ENCODE measurements at places on chromosomes 7 and 10.

GRCh38 chr7:1187127-1187526 lies 27.1 kb upstream of the ZFAND2A start:
- no peak for DNase-seq

DNA sequence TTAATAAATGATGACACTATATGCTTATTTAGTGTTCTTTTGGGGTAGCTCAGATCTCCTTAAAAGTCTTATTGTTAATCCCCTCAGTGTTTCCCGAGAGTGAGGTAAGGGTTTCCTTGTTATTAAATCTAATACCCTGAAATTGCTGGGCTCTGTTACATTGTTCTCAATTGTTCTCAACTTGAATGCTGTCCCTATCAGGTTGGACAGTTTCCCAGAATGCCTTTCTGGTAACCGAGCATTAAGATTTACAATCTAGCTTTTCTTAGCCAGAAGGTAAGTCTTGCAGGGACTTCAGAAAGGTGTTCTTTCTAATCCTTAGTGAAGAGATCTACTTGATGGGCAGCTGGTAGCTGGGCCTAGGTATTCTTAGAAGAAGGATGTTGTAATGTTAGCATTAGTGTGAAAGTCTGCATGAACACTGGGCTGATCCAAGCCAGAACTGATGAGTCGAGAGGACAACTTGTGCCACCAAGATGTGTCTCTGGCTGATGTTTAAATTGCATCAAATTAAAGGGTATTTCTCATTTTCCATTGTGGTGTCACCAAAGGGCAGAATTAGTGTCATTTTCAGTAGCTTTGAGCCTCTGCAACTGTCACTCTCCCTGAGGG lies 89.9 kb downstream of the SND1 start:
- DNase-seq, result no peak

- no peak for DNase-seq
Measured at GRCh38 chr10:78868456-78868855, 200.3 kb upstream of the ZMIZ1 start.

DNA sequence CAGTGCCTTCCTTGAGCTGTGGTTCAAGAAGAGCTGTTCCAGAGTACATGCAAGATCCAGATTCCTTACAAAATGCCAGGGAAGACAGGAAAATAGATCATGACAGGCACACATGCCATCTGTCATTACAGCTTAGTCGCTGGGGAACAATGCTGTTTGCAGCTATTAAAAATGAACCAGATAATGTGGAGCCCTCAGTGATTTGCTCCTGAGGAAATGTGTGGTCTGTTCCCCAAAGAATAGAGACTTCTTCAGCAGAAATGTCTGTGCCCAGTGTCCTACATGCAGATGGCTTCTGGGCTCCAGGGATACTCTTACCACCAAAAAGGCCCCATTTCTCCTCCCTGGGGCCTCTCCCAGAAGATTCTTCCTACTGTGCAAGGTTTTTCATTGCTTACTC lies 627.9 kb downstream of the SORCS3 start:
- DNase-seq, result no peak

DNA sequence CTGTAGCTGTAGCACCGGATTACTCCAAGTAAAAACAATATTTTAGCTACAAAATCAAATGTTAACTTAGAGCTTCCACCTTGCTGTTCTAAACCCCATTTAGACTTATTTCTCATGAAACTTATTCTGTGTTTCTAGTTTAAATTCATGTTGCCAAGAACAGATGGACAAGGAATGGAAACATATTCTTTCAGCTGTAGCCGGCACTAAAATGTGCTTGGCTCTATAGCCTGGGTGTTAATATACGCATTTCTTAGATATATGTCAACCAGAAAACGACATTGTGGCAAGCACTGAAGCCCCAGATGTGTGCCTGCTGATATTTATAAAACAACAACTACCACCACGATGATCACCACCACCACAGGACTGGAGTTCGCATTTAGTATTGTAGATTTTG lies 190.3 kb upstream of the ETV1 start:
- DNase-seq, result no peak

GRCh38 chr7:41570766-41571165 lies 132.1 kb downstream of the INHBA start:
- no peak for DNase-seq

DNA sequence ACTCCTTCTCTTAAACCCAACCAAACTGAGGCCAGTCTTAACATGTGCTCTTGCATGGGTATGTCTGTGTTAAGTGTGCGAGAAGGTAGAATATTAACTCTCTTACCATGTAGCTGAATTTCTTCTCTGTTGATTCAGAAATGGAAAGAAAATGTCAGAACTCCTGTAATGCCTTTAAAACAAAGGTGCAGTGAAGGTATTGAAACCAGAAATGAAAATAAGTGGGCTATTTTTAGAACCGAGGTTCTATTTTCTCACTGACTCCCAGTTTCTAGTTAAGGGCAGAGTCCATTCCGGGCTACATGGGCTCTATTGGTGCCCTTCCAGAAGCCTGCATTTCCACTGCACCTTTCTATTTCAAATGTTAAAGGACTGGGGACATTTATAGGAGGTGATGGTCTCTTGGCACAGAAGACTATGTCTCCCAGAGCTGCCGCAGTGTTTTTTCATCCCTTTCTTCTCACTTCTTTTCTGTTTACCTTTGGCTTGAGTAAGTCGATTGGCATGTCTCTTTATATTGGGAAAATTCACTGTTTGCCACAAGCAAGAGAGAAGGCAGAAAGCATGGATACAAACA lies 174.9 kb downstream of the LRMDA start:
- DNase-seq, result no peak

GRCh38 chr10:113663908-113664307 lies at the start of gene NRAP:
TSS of gene NRAP (minus strand) at chr10:113664041. CDS start at chr10:113663882, 159 bp downstream.
- DNase-seq, result peak; percentile 15

- DNase-seq, result no peak
Measured at GRCh38 chr10:116262678-116263077, 10.3 kb downstream of the GFRA1 start.

DNA sequence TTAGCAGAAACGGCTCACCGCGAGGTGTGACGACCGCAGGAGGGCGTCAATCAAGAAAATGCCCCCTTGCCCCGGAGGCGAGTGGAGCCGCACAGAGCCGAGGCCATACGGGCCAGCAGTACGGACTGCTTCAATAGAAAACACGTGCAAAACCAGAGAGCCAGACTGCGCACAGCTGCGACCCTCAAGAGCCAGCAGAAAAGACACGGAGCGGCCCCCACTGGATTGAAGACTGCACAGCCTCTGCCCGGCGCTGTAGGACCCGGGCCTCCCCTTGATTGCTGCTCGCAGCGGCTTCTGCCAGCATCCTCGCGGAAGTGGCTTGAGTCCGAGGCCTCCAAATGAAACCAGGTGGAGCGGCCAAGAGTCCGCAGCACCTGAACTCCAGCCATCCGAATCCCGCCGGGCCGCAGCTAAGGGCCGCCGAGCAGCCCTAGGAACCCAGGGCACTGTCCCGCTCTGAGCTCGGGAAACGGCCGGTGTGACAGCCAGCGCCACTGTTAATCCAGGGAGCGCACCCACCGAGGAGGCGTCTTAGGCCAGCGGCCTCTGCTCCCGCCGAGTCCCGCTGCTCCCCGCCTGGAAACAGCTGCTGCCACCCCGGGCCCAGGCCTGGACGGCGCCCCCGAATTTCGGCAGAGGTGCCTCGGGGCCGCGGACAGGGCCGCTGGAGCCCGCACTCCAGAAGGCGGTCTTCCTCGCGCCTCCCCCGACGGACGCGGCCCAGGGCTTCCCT lies 660 bp upstream of the HHEX start:
- DNase-seq, result peak; percentile 74

GRCh38 chr7:129423700-129424410 lies 10.4 kb upstream of the STRIP2 start:
- DNase-seq, result peak; percentile 9

DNA sequence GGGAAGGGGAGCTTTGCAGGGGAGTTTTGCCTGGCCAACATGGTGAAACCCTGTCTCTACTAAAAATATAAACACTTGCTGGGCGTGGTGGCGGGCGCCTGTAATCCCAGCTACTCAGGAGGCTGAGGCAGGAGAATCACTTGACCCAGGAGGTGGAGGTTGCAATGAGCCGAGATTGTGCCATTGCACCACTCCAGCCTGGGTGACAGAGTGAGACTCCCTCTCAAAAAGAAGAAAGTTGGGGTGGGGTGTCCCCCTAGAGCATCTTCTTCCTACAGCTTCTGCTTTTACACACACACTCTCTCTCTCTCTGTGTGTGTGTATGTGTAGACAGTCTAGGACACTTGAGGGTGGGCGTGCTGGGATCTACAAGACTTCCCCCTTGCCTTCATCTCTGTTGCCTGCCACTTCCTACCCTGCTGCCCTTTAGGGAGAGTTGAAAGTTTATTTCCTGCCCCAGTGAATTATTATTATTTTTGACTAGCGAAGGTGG lies 21.7 kb downstream of the PLAU start:
- DNase-seq, result no peak

DNA sequence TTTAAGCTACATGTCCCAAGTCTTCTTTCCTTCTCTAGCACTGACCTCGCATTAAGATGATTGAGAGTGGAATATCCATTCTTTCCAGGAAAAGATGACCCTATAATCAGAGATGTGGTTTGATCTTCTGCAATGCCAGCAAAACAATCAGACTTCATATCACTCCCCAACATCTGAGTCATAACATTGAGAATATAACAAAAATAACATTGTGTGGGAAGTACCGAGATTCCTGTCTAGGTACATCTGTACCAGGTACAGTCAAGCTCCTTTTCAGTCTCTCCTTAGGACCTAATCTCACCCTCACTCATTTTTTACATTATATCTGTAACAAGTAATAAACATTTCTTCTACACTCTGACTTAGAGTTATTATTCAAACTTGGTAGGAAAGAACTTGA lies 201.6 kb downstream of the LRRTM3 start:
- no peak for DNase-seq

DNA sequence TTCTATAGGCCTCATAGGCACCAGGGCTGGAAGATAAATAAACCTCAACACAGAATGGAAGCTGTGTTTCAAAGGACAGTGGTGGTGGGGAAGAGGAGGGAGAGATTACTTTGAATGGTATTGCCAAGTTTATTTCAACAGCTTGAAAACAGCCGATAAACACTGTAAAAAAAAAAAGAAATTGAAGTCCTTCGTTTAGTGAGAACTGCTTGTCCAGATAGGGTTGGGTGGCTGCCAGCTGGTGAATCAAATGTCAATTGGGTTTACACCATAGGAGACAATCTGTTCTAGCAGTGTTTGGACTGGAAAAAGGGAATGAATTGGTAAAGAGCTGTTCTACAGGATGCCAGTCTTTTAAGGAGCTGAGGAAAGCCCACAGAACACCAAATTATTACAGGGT lies 254.8 kb downstream of the PHF14 start:
- DNase-seq, result no peak

DNA sequence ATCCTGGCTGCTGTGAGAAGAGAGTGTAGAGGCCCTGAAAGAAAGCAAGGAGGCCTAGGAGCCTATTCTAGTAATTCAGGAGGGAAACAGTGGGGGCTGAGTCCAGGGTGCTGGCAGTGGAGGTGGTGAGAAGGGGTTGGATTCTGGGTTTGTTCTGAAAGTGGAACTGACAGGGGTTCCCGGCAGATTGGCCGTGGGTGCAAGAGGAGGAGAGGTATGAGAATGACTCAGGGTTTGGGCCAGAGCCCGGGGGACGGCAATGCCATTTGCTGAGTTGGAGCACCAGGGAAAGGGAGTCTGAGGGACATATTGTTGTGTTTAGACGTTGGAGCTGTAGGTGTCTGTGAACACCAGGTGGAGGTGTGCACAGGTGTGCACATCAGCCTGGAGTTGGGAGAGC lies 38.5 kb downstream of the NPTX2 start:
- no peak for DNase-seq

GRCh38 chr10:12556039-12556438 lies 206.7 kb downstream of the CAMK1D start:
- no peak for DNase-seq

DNA sequence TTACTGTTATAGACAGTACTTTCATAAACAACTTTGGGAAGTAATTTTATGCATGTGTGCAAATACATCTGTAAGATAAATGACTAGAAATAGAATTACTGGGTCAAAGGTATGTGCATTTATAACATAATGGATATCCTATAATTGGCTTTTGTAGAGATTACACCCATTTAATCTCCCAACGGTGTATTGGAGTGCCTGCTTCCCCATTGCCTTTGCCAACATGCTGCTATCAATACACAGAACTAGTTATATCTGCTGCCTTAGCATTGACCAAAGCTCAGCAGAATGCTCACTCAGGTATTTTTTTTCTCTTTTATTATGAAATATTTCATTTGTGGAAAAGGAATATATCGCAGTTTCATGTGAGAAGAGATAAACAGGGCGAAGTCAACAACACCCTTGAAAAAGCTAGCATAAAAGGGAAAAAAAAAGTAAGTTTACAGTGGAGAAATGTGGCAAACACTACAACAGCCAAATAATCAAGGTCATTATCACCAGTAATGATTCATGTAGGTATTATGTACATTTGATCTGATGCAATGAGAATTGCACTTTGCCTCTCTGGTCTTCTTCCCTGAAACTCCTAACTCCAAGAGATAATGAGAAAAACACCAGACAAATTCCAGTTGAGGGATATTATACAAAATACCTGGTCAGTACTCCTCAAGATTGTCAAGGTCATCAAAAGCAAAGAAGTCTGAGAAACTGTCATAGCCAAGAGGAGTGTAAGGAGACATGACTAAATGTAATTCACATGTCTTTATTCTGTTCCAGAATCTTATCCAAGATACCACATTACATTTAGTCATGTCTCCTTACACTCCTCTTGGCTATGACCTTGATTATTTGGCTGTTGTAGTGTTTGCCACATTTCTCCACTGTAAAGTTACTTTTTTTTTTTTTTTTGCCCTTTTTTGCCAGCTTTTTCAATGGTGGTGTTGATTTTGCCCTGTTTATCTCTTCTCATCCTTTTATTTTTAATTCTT lies 36.8 kb downstream of the MARCHF5 start:
- DNase-seq, result no peak

DNA sequence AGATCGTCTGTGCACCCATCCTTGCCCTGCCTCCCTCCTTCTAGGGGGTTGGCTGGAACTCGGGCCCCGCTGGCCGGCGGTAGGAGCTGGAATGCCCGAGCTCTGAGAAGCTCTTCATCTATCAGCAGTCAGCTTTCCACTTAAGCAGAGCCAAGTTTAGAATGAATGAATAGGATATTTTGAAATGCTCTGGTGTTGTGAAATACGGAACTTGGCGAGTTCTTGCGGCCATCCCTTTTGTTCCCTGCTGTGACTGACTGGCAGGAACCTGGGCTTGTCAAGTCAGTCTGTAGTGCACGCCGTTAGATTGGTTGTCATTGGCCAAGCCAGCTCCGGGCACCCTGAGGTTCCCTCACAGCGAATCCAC lies 33.3 kb downstream of the FOXK1 start:
- DNase-seq, result no peak

- peak; percentile 31 for DNase-seq
Measured at GRCh38 chr10:8033812-8034465, 20.5 kb upstream of the GATA3 start.

DNA sequence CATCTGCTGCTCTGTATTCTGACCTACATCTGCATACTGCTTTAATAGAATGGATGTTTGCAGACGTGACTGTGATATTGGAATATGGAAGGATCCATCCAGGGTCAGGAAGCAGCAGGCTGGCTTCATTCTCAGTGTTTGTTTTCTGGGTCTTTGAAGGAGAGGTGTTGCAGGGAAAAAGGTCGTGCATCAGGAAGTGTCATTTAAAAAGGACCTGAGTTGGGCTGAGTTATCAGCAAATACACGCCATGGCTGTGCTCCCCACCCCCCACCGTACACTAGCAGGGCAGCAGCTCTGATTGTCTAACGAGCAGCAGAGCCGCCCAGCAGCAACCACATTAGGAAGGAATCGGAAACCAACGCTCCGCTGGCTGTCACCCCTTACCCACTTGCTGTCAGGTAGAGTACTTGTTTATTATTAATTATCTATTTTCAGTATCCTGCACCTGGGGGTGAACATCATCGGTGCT lies 63.1 kb upstream of the STEAP1B start:
- DNase-seq, result peak; percentile 47

- DNase-seq, result peak; percentile 61
Measured at GRCh38 chr7:136009488-136010079, 32.4 kb upstream of the MTPN start.

All from muscle of back (tissue), 13 donors.